ENCODE measurements at places on chromosomes 3 and 15.

GRCh38 chr3:164113371-164114332 is 964.6 kb downstream of the SI start:
- DNase-seq = no peak

DNA sequence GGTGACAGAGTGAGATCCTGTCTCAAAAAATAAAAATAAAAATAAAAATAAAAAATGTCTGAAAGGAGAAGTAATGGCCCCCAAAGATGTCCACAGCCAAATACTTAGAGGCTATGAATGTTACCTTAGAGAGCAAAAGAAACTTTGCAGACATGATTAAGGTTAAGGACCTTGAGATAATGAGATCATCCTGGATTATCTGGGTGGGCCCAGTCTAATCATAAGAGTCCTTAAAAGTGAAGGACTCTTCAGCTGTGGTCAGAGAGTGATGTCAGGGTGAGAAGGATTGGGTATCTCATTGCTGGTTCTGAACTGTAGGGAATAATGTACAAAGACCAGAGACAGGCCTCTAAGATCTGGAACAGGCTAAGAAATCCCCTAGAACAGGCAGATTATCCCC is 84.9 kb upstream of the POU1F1 start:
- no peak for DNase-seq

- DNase-seq = no peak
Measured at GRCh38 chr15:78345396-78346125, 5.4 kb downstream of the CRABP1 start.

DNA sequence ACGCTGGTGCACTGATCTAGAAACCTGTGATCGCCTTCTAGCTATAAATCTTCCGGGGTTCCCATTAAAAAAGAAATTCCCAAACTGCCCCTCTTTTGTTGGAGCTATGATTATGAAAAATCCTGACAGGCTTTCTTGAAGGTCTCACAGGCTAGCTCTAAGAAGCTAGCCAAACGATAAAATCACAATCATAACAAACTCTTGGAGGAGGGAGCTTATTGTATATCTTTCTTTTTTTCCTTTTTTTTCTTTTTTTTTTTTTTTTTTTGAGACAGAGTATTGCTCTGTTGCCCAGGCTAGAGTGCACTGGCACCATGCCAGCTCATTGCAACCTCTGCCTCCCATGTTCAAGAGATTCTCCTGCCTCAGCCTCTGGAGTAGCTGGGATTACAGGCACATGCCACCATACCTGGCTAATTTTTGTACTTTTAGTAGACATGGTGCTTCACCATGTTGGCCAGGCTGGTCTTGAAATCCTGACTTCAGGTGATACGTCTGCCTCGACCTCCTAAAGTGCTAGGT is 72.0 kb downstream of the MYO1E start:
- DNase-seq = no peak

- no peak for DNase-seq
Measured at GRCh38 chr15:37101980-37102304, 1.6 kb upstream of the MEIS2 start.

DNA sequence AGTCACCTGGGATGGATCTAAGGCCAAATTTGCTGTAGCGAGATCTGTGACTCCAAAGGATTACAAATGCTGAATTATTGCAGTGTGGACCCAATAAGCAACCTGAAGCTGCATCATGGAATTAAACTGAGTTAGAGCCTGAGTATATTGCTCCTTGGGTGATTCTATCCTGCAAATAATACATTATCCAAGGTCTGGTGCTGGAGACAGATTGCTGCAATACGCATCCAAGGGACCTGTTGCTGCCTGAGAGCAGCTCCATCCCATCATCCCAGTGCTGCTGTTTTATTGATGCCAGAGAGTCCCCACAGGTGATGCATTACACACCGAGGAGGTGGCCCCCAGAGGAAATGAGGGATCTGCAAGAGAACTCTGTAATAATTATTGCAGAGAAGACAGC is 31.6 kb upstream of the PCSK6 start:
- DNase-seq = no peak

GRCh38 chr3:115960799-115961198 is 337.5 kb downstream of the GAP43 start:
- no peak for DNase-seq

GRCh38 chr3:127152684-127153505 is 40.0 kb upstream of the PRR23E start:
- DNase-seq = no peak

DNA sequence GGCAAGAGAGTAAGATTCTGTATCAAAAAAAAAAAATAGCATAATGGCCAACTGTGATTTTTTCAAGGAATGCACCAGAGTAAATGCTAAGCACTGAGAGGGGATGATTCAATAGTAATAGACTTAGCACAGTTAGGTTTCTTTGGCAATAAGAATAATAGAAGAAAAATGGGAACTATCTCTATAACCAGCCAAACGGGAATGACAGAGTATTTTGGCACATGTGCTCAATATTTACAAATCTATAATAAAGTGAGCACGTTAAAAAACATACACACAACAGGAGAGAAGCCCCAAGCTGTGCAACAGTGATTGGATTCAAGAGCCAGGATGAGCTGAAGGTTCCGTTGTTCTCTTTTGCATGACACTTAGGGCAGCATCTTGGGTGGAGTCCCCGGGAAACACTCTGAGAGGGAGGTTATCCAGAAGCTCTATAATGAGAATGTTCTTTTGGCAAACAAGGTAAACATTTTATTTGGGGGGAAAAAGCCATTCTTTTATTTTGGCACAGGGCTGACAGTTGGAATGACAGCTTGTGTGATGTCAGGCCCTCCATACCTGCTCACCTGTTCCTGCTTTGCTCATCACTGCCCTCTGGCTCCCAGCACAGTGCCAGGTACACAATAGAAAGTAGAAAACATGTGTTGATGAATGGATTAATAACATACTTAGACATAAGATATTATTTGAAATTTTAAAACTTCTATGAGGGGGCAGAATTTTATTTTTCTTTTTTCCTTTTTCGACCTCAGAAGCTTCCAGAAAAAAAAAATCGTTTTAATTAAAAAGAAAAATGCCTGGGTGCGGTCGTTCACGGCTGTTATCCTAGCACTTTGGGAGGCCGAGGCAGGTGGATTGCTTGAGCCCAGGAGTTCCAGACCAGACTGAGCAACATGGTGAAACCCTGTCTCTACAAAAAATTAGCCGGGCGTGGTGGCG is 44.0 kb upstream of the MUC4 start:
- no peak for DNase-seq

- no peak for DNase-seq
Measured at GRCh38 chr3:4996771-4997291, 17.6 kb downstream of the BHLHE40 start.
